ENCODE measurements at places on chromosomes 6 and 20.
A peak's percentile ranks its signal among the peaks of the same experiment; 100 is the strongest.

DNA sequence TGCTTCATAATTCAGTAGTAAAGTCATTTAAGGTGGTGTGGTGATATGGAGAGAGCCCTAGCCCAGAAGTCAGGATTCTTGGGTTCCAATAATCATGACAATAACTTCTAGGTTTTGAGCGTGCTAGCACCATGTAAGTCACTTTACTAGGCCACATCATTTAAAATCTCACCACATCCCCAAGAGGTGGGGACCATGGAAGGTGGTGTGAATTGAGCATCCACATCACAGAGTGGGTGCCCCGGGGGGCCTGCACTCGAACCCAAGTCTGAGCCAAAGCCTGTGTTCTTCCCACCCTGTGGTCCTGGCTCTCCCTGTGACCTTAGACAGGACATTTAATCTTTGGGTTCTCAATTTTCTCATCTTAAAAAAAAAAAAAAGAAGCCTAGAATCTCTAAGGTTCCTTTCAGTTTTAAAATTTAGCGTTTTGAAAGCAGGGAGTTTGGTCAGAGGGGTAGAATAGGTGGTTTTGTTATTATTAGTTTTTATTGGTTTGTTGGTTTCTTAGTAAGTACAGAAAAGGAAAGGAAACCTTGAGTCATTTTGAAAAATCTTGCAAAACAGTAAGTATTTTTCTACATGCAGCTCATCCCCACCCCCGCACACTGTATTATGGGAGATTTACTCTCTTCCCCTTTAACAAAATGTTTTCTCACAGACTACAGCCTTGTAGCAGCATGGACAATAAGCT lies 26.4 kb downstream of the ARMC2 start:
- DNase-seq: peak; percentile 9

DNA sequence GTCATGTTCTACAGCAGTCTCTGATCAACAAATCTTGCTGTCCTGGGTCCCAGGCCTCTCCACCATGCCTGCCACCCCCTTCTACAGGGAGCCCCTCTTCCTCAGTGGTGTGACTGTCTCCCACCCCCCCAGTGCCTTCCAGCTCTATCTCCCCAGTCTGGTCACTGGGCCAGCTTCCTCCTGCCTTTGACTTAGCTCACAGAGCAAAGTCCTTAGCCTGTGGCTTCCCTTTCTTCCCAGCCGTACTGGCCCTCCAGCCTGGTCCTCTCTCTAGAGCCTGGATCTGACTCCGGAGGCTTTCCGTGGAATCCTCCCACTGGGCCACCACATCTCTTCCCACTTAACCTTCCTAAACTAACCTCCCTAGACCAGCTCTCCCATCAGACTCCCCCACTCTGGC lies 17.0 kb downstream of the MAPK13 start:
- no peak for DNase-seq

GRCh38 chr20:49395183-49395582 lies 87.3 kb downstream of the KCNB1 start:
- no peak for DNase-seq

- DNase-seq: no peak
Observed at GRCh38 chr6:14051355-14051754, 66.2 kb upstream of the CD83 start.

DNA sequence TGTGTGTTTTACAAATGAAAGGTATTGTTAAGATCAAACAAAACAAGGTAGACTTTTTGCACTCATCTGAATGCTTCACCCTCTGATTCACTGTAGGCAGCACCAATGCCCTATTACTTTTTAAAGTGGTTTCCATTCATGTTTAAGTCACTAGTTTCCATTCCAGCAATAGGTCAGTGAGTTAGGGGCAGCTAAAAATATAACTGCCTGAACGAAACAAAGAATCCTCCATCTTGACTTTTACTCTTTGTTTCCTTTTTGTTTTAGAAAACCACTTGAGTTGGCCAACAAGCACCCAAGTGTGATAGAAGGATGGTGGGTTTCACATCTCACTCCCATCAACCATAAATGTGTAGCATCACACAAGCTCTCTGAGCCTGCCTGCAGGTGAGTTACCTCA lies 25.5 kb downstream of the CLIC5 start:
- no peak for DNase-seq

DNA sequence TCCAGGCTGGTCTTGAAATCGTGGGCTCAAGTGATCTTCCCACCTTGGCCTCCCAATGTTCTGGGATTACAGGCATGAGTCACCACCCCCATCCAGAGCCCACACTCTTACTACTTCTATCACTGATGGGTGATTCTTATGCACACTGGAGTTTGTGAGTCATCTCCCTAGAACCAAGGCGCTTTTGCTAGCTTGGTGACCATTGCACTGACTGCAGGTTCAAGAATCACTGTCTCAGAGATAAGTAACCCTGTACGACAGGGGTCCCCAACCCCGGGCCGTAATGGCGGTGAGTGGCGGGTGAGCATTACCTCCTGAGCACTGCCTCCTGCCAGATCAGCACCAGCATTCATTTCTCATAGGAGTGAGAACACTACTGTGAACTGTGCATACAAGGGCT lies 118.8 kb downstream of the MAP3K7 start:
- no peak for DNase-seq

GRCh38 chr6:84549917-84550316 lies 214.5 kb downstream of the TBX18 start:
- DNase-seq: no peak

DNA sequence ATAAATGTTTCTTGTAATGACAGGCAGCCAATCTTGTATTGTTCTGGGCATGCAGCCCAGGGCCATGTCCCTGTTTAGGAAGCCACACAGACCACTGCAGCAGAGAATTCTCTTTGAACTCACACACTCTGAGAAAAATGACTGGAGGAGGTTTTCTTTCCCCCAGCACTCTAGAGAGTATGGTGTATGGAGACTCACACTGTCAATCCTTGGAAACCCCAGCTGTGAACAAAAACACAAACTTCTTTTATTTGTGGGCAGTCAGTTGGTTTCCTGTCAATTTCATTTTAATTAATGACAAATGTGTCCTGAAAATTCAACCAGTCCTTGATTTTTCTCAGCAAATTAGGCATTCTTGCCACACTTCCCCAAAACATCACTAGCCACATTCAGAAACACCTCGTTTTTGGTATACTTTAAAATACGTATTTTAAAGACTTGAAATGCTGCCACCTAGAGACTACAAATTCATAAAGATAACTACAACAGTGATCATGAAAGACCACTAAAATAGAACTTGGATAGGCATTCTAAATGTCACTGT lies 52.9 kb upstream of the UFL1 start:
- DNase-seq: no peak

- peak; percentile 19 for DNase-seq
Observed at GRCh38 chr6:43575105-43575771, 600 bp downstream of the XPO5 start.

GRCh38 chr6:12951415-12951814 lies 234.8 kb downstream of the PHACTR1 start:
- no peak for DNase-seq

DNA sequence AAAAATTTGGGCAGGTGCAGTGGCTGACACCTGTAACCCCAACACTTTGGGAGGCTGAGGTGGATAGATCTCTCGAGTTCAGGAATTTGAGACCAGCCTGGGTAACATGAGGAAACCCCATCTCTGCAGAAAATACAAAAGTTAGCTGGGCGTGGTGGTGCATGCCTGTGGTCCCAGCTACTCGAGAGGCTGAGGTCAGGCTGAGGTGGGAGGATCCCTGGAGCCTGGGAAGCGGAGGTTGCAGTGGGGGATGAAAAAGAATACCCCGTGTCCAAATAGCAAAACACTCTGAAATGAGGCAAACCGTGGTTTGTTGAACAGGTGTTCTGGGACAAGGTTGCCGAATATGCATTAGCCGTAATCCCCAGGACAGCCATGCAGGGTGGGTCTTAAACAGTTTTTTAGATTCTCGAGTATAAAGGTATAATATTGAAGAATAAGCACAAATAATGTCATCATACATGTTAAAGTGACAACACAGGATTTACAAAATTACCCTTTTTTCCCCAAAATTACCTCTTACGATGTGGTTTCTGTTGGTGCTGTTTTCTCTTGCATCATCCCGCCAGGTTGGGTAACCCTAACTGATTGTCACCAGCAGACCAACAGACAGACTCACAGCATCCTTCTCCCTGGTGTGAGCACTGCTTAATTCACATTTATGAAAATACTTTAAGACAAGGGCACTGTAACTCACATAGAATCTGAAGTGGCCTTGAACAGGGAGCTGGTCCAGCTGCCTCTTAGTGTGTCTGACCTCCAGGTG lies 9.1 kb downstream of the DNAJC5 start:
- no peak for DNase-seq

DNA sequence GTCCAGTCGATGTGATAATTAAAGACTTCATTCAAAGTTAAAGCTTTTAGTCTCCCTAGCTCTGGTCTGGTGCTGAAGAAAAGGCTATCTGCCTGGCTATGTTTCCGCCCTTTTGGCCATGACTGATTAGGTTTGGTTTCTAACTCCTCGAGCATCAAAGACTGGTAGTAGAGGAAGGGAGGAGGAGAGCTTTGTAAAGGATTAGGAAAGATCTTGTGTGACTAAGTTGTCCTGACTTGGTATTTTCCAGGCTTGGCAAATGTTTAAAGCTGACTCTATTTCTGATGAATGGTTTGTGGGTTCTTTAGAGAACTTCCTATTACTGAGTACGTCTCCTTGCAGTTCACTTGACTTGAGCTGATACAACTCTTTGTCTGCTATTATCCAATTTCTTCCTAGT lies 312.9 kb downstream of the GJA1 start:
- DNase-seq: no peak

DNA sequence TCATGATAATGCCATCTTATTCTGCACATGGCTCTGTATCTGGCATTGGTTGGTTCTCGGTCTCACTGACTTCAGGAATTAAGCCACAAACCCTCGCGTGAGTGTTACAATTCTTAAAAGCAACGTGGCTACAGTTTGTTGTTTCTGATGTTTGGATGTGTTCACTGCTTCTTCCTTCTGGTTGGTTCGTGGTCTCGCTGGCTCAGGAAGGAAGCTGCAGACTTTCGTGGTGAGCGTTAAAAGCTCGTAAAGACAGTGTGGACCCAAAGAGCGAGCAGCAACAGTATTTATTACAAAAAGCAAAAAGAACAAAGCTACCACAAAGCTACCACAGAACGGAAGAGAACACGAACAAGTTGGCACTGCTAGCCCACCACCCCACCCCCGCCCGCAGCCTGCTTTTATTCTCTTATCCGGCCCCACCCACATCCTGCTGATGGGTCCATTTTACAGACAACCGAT lies 51.1 kb downstream of the MYLIP start:
- DNase-seq: no peak

- DNase-seq: no peak
Observed at GRCh38 chr20:46361381-46361780, 45.0 kb downstream of the ELMO2 start.

DNA sequence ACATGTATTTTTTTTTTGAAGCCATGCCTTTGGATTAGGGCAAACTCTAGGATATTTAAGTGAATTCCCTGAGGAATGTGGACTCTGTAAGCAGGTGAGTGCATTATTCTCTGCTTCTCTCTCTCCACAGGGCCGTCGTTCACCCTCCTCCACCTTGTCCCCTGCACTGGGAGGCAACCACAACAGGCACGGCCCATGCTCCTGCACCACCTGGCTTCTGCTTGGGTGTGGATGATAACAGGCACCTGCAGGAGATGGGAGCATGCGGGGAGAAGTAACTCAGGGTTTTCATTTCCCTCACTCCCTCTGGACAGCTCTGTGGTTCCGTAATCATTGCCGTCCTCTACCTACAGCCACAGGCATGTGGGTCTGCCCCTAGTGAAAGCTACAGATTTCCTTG lies 43.4 kb downstream of the HLA-C start:
- no peak for DNase-seq

DNA sequence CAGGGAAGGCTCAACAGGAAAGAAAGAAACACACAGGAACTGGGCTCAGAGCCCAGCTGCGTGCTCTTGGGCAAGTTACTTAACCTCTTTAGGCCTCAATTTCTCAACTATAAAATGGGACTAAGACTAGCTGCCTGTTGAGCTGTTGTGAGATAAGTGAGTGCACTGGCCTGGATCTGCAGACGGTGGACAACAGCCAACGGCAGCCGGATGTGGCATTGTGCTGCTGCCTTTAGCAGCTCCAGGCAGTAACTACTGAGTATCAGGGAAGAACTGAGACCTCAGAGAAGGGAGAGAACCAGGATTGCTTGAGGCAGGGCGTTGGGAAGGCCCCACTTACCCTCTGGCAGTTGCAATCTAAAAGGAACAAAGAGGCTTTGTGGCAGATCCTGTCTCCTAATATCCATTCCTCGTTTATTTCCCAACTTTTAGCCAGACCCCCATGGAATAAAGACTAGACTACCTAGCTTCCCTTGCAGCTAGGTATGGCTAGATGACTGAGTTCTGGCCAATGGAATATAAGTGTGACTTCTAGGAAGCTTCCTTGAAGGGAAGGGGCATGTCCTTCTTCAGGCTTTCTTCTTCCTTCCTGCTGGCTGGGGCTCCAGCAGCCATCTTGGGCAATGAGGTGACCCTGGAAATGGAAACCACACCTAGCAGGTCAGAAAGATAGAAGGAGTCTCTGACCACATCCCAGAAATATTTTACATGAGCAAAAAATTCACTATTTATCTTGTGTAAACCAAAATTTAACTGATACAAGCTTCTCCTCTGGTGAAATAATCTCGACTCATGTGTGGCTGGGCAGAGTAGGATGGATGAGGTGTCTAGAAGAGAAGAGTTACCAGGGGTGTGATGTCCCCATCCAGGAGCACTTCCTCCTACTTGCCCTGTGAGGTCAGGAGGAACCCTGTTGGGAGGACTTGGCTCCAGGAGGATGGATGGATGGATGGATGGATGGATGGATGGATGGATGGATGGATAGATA lies 67.6 kb downstream of the MRPL14 start:
- no peak for DNase-seq

GRCh38 chr20:62725596-62726268 lies 17.1 kb downstream of the NTSR1 start:
- DNase-seq: no peak

DNA sequence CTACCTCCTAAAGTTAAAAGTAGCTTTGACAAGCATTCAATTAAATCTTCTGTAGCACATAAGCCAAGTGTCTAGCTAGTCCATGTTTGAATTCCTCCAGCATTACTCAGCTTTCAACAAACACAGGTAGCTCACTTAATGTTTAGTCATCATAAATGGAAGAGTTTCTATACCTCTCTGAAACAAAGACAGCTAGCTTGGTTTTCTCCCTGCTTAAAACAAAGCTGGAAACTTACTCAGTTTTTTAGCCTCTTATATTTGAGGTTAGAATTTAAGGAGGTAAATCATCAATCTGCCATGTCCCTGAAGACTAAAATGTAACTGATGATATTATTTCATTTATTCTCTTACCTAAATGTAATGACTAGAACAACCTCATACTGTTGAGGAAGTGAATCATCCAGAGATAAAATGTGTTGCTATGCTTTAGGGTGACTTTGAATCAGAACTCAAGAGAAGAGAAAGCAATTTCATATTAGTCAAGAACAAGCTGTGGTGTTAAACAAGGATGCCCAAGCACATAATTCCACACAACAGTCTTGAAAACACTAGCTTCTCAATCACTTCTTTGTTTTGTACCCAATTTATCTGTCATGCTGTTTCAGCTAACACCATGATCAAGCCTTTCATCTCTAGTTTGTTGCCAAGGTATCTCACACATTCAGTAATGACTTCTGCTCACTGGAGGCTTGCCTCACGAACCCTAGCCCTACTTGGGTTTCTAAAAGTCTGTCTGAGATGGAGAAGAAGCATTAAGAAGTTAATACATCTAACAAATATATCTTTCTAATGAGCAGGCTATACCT lies 251.9 kb downstream of the EPM2A start:
- no peak for DNase-seq

- DNase-seq: peak; percentile 9
Observed at GRCh38 chr20:21302664-21303060, 469 bp upstream of the XRN2 start.

Measured in GM19239 (cell line).